ENCODE measurements at places on chromosomes 1 and 21.

DNA sequence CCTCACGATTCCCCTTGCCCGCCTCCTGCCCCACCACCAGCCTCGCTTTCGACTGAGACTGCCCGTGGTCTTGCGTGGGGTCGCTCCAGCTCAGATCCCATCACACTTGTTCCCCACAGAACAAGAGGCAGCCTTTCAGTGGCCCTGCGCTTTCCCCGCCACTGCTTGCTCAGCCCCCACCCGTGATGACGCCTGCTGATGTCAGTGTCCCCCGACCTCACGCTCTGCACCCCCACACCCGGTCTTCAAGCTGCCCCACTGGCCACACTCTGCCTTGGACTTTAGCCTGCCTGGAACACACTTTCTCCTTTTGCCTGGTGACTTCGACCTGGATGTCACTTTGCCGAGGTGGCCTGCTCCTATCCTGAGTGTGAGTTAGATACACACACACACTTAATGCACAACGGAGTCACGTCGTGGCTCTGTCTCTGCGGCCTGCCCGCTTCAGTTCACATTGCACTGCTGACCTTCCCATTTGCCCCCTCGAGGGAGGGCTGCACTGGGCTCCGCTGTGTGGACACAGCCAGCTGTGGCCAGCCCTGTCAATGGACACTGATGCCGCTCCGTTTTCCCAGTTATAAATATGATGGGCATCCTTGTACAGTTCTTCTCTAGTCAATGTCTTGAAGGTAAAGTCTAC is 13.0 kb downstream of the AGPAT3 start:
- DNase-seq: no peak

DNA sequence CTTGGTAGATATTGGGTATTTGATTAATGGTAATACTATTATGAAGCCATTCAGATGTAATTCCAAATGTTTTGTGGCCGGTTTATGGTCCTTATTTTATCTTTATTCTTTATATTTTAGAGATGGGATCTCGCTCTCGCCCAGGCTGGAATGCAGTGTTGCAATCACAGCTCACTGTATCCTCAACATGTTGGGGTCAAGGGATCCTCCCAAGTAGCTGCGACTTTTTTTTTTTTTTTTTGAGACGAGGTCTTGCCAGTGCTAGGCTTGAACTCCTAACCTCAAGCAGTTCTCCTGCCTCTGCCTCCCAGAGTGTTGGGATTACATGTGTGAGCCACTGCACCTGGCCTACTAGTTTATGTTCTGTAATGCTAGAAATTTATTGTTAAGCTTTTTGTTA is 4.7 kb downstream of the DDI2 start:
- DNase-seq: no peak

GRCh38 chr1:179034720-179035119 is 9.0 kb downstream of the FAM20B start:
- no peak for DNase-seq

- DNase-seq: no peak
These were observed 792.9 kb upstream of the ADAMTS5 start for GRCh38 chr21:27759820-27760219.

DNA sequence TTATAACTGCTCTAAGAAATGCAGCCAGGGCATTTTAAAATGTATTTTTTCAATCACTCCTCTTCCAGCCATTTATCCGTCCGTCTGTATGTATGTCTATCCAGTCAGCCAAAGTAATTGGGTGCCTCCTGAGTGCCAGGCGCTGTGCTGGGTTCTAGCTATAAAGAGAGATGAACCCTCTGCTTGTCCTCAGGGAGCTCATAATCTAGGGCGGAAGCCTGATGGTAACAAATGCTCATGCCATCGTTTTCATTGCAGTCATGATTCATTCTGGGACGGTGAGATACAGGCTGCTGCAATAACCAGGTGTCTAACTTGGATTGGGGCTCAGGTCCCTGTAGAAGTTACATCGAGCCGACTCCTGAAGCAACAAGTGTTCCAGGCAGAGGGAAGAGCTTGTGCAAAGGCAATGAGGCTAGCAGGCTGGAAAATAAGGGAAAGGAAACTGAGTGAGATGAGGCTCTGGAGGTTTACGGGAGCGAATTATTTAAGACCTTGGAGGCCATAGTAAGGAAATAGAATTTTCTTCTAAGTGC is 11.6 kb downstream of the IFI6 start:
- DNase-seq: no peak

All from stimulated activated CD8-positive, alpha-beta memory T cell treated with anti-CD3 and anti-CD28 coated beads, Interleukin-7, amount 100 ng/mL, for 1 hour (primary cell).